NCI-H226 (cell line): ENCODE measurements at places on chromosomes 12 and 14.

DNA sequence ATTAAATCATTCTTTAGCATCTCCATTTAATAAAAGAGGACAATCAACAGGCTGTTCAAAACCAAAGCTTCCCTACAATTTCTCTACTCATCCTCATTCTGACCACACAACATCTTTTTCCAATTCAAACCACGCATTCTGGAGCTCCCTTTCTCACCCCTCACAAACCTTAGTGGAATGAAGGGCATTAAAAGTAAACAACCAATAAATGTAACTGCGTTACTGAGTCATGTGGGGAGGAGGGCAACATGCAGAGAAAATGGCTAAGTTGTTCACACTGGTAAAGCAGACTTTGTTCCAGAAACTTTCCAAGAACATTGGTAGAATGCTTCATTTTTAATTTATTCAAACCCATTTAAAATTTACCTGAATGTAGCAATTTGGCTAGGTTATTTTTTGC, 19.6 kb downstream of the SOX5 start:
- DNase-seq, result no peak

DNA sequence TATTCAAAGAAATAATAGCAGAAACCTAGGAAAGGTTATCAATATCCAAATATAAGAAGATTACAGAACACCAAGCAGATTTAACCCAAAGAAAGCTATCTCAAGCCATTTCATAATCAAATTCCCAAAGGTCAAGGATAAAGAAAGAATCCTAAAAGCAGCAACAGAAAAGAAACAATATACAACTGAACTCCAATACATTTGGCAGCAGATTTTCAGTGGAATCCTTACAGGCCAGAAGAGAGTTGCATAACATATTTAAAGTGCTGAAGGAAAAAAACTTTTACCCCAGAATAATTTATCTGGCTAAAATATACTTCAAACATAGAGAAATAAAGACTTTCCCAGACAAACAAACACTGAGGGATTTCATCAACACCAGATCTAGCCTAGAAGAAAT, 54.3 kb downstream of the DENND5B start:
- DNase-seq, result no peak

GRCh38 chr14:59249029-59249428, 60.6 kb downstream of the DAAM1 start:
- DNase-seq, result no peak

GRCh38 chr12:3315201-3315661, 175.8 kb upstream of the PRMT8 start:
- DNase-seq, result no peak

- no peak for DNase-seq
Measured at GRCh38 chr14:82387699-82388098, 854.0 kb upstream of the SEL1L start.

GRCh38 chr12:92425165-92425564, 277.6 kb upstream of the PLEKHG7 start:
- DNase-seq, result no peak

DNA sequence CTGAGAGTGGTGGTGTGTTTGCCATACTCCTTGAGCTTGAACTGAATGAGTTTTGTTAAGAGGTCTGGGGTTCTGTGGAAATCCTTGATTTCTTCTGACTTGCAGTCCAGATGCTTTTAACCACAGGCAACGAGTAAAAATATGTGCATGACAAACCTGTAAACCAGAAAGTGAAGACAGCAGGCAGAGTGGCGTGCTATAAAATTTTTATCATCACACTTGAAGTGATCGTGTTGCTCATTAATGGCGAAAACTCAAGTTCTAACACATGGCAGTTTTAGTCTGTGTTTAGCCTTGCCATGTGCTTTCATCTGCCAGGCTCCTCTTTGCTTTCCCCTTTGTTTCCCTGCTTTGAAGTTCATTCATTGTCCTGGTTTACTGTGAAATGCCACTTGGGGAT, 28.0 kb downstream of the TXNRD1 start:
- DNase-seq, result no peak

- DNase-seq, result no peak
Measured at GRCh38 chr12:116537101-116537904, 21.9 kb upstream of the MAP1LC3B2 start.
